ENCODE measurements at places on chromosomes 1 and 21.

DNA sequence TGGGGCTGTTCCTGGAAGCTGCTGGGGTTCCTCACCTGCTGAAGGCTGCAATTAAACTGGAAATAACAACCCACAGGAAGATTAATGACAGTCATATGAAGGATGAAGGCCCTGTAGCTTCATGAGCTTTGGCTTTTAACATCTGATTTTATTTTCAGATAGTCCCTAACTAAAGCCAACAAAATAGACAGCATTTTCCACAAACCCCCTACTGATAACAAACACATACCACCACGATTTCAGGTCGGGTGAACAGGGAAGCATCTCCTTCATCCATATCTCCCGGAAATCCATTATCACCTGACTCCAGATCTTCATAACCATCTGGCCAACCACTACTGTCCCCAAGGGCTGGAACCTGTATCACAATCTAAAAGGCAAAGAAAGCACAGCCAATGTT, 169.6 kb downstream of the TGFBR3 start:
- no peak for DNase-seq

DNA sequence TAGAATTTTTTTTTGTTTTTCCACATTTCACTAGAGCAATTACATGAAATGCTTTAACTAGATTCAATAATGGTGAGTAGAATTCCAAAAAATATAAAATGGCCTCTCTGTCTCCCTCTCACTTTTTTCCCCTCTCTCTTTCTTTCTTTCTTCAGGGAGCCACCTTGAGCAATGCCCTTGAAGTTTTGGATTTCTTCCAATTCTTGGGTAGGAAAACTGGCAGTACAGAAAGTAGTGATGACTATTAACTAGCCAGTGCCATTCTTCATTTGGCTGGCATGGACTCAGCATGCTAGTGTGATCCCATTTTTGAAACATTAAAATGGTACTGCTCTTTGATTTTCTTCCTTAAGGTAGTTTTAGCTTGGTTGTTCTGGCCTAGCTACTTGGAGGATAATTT, 4.5 kb upstream of the FNBP1L start:
- DNase-seq, result no peak

- no peak for DNase-seq
Measured at GRCh38 chr1:94983171-94983739, 56.3 kb upstream of the CNN3 start.

DNA sequence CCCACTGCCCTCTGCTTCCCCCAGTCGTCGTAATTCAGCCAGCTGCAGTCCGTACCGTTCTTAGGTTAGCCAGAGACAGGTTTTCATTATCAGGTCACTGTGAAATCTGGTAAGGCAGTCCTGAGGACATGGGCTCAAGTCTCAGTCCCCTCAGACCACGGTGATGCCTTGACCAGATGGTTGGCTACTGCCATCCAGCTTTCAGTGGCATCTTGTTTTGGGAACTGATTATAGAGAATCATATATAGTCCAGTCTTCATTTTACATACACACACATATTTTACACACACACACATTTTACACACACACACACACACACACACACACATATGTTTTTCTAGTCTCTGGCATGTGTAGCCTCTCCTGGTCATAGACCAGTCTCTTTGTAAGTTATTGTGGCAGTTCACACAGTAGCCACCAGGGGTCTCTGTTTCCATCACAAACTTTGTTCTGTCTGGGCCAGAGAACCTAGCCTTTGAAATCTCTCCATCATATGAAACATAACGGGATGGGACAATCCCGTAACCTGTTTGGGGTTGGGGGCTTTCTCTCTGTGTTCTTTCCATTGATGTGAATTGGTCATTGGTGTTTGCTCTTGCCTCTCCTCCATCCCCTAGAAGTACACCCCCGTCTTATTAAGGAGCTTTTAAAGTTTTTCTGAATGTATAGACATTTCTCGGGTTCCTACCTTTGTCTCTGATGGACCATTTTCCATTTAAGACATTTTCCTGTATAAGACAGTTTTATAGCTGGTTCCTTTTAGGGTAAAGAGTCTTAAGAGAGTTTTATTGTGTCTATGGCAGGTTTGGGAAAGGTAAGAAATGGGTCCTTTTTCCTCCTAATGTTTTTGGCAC, 8.4 kb upstream of the IKBKE start:
- no peak for DNase-seq

GRCh38 chr1:117577191-117577885, 28.5 kb upstream of the TENT5C start:
- DNase-seq, result no peak

- DNase-seq, result no peak
Measured at GRCh38 chr21:42115136-42115683, 44.1 kb downstream of the UMODL1 start.

DNA sequence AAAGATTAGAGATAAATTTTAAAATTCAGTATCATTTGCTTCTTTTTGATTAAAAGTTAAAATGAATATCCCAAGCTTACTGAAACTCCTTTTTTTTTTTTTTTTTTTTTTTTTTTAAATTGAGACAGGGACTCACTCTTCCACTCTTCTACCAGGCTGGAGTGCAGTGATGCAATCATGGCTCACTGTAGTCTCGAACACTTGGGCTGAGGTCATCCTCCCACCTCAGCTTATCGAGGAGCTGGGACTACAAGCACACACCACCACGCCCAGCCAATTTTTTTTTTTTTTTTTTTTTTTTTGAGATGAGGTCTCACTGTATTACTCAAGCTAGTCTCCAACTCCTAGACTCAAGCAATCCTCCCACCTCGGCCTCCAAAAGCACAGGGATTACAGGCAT, 92.1 kb upstream of the RGS18 start:
- no peak for DNase-seq

GRCh38 chr1:216028631-216029030, 394.6 kb downstream of the USH2A start:
- DNase-seq, result no peak

- DNase-seq, result no peak
Measured at GRCh38 chr1:212452323-212453155, 19.8 kb downstream of the NENF start.

GRCh38 chr1:67880056-67880601, 46.9 kb upstream of the GNG12 start:
- DNase-seq, result no peak

GRCh38 chr1:66503841-66504470, 30.0 kb upstream of the SGIP1 start:
- no peak for DNase-seq

GRCh38 chr1:168614235-168614634, 37.8 kb downstream of the XCL1 start:
- DNase-seq, result no peak

GRCh38 chr1:2277741-2278488, 49.8 kb downstream of the SKI start:
- DNase-seq, result no peak

DNA sequence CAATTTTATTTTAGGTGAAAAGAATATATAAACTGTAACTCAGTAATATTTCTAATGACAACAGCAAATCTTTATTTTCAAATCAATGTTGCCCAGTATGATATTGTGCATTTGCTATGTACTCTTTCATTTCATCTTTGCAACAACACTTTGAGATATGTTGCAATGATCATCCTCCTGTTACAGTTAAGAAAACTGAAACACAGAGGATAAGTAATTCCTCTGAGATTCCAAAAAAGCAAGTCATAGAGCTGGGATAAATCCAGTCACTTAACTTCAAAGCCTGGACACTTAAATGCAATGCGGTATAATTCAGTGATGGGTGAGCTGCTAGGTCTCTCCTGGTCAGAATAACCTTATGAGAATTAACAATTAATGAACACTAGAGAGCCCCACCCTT, 48.6 kb upstream of the EXO1 start:
- DNase-seq, result no peak

GRCh38 chr1:29364101-29364678, 127.9 kb downstream of the PTPRU start:
- DNase-seq, result no peak

GRCh38 chr1:19374083-19374801, 62.1 kb downstream of the SLC66A1 start:
- DNase-seq, result no peak

DNA sequence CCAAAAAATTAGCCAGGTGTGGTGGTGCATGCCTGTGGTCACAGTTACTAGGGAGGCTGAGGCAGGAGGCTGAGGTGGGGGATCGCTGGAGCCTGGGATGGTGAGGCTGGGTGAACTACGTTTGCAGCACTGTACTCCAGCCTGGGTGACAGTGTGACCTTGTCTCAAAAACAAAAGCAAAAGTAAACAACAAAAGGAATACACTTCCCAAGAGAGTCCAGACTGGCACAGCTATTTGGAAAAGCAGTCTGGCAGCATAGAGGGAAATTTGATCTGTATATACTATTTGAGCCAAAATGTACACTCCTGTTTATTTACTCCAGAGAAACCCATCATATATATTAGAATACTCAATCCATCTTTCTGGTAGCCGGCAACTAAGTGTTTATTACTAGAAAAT, 107.0 kb upstream of the HMCN1 start:
- DNase-seq, result no peak

Measured in RWPE2 (cell line).